Brain (organoid and tissue), 16 donors: ENCODE measurements at places on chromosomes 1 and 21.

DNA sequence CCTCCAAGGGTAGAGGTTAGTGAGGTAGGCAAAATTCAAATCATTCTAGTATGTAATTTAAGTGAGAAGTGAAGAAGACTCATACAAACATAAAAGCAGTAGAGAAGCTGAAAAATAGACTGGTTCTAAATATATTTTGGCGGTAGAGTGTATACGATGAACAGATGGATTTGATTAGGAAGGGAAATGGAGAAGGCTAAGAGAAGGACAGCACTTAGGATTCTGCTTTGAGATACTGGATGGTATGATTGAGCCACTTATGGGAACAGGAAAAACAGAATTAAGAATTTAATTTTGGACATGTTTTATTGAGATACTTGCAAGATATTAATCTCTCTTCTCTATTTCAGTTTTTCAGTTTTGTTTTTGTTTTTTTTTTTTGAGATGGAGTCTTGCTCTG is 60.1 kb downstream of the EPB41 start:
- no peak for DNase-seq

GRCh38 chr1:36590771-36591170 is 108.1 kb upstream of the CSF3R start:
- no peak for DNase-seq

- no peak for DNase-seq
Measured at GRCh38 chr1:178495741-178496409, 889 bp downstream of the CLEC20A start.

GRCh38 chr1:155172732-155173477 is at the start of gene KRTCAP2:
KRTCAP2 (minus strand) TSS chr1:155173304; CDS start chr1:155173224, 80 bp downstream.
- peak; percentile 98 for DNase-seq

- DNase-seq, result peak; percentile 72
Measured at GRCh38 chr1:242523719-242524570, 552 bp downstream of the PLD5 start.

GRCh38 chr1:240092301-240093119 is 827 bp downstream of the FMN2 start:
- peak; percentile 74 for DNase-seq

DNA sequence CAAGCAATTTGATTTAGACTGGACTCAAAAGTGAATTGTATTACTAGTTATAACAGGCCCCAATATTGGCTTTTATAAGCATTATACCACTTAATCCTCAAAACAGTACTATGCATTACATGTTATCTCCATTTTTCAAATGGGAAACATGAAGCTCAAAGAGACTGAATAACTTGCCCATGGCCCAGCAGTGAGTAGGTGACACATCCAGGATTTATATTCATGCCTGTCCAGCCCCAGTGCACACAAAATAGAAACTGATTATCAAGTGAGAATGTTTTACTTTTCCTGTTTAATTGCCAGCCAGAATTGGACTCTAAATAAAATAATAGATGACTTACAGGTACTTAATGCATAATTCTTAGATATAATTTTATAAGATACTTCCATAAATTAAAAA is 82.9 kb downstream of the NIBAN1 start:
- no peak for DNase-seq

DNA sequence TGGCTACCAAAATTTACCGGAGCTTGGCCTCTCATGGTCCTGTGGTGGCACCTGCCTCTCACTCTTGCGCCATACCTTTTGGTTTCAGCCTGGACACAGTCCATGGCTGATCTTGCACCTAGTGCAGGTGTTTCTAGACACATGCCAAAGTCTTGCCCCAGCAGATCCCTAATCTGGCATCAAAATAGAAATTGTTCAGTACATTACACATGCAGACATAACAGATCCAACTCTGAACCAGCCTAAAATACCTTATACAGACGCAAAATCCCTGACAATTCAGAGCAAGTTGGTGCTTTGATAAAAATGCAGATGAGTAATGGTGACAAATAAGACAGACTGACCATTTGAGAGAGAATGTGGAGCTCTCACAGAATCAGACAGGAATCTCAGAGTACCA is 44.1 kb downstream of the NGF start:
- DNase-seq, result no peak

GRCh38 chr21:21897275-21897883 is 899.2 kb downstream of the NCAM2 start:
- DNase-seq, result no peak

DNA sequence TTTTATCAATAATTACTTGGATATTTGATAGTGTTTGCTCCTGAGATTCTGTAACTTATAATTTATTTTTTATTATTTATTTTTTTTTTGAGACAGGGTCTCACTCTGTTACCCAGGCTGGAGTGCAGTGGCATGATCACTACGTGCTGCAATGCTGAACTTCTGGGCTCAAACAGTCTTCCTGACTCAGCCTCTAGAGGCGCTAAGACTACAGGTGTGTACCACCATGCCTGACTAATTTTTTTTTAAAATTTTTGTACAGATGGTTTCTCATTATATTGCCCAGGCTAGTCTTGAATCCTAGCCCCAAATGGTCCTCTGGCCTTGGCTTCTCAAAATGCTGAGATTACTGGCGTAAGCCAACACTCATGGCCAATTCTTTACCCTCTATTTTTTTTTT is 845.5 kb upstream of the ADGRL4 start:
- no peak for DNase-seq

DNA sequence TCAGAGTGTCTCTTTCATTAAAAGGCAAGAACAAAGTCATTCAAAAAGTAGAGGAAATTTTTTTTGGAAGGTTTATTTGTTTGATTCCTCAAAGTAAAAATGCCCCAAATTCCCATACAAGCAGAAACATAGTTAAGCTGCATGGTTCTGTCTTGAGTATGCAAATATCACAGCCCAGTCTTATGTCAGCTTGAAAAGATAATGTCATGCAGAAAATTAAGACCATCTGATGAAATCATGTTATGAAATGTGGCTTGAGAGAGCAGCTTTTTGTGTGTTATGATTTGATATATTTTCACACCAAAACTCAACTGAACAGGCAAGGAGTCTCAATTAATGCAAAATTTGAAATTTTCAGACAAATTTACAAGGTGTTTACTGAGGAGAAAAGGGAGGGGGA is 411.0 kb downstream of the LMO4 start:
- DNase-seq, result peak; percentile 85

DNA sequence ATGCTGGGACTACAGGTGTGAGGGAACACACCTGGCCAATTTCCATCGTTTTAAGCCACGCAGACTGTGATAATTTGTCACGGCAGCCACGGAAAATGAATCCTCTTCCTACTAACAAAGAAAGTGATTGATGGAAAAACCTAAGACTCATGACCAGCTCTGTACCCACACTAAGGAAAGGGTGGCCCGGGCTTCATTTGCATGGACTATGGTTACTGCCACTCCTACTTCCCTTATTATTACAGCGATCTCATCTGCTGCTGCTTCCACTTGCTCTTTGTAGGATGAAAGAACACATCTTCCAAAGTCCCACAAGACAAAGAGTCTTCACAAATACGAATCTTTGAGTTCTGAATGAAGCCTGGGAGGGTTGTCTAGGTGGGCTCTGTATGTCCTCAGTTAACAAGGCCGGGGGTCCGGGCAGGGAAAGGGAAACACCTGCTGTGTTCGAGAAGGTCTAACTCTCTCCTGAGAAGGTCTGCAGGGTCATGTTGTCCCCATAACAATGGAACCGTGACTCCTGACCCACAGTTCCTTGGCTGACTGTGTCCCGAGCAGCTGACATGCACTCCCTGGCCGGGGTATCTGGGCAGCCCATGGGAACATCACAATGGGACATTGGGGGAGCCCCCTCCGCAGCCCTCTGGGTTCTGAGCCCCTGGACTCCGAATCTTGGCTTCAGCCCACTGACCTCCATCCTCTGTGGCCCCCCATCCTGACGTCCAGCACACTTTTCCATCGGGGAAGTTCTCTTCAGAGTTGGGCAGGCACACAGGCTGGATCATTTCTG is 13.3 kb upstream of the TFF1 start:
- DNase-seq, result no peak

DNA sequence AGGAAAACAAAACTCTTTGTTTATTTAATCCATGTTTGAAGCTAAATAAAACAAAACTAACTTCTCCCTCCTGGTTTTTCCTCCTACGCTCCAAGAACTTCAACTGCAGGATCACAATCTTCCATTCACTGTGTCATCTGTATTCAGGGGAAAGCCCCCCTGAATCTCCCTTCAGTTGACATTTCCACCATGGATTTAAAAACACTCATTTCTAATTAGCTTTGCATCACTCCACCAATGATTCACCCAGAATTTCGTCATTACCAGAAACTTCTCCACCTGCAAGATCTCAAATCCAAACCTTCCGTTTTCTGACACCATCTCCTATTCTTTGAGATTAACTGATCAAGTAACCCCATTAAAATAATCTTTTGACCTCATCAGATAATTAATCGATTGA is 10.9 kb upstream of the RGS5 start:
- DNase-seq, result no peak

DNA sequence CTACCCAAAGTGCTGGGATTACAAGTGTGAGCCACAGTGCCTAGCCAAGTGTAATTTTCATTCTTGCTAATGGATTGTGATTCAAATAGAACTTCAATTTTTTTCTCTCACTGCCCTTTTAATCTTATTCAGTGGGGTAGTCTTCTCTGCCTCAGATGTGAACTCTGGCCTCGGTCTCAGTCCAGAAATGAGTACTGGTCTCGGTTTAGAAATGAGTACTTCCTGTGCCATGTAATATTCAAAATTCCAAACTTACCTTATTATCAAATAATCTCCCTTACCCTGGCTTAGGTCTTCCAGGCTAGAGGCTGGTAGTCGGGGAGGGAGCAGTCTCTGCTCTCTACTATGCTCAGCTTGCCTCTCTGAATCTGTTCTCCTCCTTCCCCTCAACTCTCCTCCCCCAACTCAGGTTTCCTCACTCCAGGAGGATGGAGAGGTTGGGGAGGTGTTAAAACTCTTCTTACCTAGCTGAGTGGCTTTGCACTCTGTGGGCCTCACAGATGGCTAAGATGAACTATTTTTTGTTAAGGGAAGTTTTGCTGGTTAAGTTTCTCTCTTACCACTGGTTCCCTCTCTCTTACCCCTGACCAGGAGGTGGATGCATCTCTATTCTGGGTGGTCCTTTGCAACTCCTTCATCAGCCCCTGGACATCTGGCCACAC is 4.8 kb upstream of the SLAMF9 start:
- no peak for DNase-seq

DNA sequence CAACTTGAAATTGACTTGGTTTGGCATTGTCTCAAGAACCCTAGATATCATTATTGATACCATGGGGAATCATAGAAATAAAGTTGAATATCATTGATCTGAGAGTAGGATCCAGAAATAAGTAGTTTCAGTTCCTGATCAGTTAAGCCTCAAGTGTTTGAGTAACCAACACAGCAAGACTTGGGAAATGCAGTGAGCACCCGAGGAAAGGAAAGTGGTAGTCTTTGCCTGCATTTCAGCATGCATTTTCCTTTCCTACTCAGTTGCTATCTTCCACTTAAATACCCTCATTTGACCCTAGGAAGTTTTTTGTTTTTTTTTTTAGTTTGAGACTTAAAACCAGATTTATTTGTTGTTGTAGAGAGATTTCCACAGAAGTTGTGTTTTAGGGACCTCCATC is 18.9 kb downstream of the CLEC20A start:
- no peak for DNase-seq

DNA sequence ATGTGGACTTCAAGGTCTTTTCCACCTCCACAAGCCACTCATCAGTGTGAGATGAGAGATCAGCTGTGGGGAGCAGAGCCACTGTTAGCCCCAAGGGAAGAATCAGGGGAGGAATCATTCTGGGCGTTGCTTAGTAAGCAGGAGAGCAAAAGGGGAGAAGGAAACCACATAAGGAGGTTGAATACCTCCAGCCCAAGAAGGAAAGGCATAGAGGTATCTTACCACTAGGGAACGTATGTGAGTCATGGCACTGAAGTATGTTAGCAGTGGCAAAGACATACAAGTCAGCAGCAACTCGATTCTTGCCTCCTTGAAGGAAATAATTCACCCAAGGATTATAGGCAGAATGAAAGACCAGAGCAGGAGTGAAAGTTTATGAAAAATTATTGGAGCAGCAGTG is 31.6 kb upstream of the SLC5A9 start:
- DNase-seq, result no peak

GRCh38 chr1:72845381-72845780 is 563.0 kb upstream of the NEGR1 start:
- DNase-seq, result no peak

DNA sequence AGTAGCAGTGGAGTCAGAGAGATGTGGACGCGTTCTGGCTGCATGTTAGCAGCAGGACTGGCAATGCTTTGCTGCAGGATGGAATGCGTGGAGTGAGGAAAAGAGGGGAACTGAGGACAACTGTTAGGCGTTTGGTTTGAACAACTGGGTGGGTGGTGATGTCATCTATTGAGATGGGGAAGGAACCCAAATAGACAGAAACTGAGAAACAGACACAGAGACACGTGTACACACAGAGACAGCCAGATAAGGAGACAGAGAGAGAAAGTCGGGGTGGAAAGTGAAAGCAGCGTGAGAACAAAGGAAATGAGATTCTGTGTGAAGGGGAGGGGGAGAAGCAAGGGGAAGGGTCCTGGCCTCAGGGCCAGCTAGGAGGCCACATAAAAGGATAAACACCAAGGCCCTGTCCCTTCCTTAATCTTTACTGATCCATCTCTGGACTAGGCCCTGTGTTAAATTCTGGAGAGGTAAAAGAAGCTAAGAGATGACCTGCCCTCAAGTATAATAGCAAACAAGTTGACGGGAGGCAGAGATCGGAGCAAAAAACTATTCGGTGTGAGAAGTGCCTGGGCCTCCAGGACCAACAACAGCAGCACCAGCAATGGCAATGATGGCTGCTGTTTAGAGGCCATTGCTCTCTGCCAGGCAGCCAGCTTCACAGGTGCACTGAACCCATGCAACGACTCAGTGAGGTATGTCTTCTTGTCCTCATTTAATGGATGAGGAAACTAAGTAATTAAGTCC is 31.6 kb downstream of the VWA5B1 start:
- no peak for DNase-seq

DNA sequence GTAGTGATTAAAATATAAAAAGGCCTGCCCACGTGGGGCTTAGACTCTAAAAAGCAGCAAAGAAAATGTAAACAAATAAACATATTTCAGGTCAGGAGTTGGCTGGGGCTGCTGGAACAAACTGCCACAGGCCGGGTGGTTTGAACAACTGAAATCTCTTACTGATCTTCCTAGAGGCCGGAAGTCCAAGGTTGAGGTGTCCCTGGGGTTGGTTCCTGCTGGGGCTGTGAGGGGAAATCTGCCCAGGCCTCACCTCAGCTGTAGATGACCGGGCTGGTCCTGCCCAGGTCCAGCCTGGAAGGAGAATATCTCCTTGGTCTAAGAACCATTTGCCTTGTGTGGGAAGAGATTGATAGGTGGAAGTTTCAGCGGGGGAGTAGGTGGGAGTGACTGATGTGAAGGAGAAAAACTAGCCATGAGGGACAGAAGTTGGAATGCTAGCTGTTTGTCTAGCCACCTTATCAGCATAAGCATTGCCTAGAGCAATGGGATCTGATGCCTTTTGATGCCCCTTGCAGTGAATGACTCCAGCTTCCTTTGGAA is 221.1 kb downstream of the DYRK1A start:
- DNase-seq, result no peak

GRCh38 chr1:160539990-160540858 is 17.2 kb upstream of the SLAMF6 start:
- no peak for DNase-seq

GRCh38 chr1:211652371-211652770 is 23.1 kb downstream of the NEK2 start:
- DNase-seq, result no peak
